Left kidney (tissue), 8 donors: ENCODE measurements at places on chromosomes 6 and 20. TPM values are rescaled to one million over a fixed set of nuclear protein-coding genes. Genes with fewer than 3 reads are reported as not detected.

DNA sequence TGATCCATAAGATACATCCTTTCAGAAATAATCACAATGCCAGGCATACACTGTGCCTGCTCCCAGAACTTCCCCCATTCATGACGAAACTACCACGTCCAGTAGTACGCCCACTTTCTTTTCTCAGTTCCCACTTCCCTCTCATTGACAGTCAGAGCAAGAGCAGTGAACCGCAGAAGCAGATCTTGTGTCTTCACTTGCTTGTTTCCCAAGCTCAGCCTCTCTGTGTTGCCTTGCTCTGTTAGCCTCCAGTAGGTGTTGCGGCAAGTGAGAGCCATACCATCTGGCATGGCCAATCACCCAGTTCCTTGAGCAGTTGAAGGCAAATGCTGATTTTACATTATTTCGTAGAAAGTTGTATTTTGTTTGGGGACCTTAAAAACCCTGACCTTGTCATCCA is 11.7 kb downstream of the UST start:
- DNase-seq, result no peak

GRCh38 chr6:100595456-100595855 is 130.7 kb upstream of the SIM1 start:
- no peak for DNase-seq

Gene CYP24A1
- 2.9 TPM for polyA plus RNA-seq

- no peak for DNase-seq
These were observed 156.0 kb downstream of the RFPL4B start for GRCh38 chr6:112503091-112503596.

Gene CENPB
- polyA plus RNA-seq, result 32.6 TPM

- no peak for DNase-seq
These were observed 504 bp downstream of the SNTA1 start for GRCh38 chr20:33443006-33443511.

DNA sequence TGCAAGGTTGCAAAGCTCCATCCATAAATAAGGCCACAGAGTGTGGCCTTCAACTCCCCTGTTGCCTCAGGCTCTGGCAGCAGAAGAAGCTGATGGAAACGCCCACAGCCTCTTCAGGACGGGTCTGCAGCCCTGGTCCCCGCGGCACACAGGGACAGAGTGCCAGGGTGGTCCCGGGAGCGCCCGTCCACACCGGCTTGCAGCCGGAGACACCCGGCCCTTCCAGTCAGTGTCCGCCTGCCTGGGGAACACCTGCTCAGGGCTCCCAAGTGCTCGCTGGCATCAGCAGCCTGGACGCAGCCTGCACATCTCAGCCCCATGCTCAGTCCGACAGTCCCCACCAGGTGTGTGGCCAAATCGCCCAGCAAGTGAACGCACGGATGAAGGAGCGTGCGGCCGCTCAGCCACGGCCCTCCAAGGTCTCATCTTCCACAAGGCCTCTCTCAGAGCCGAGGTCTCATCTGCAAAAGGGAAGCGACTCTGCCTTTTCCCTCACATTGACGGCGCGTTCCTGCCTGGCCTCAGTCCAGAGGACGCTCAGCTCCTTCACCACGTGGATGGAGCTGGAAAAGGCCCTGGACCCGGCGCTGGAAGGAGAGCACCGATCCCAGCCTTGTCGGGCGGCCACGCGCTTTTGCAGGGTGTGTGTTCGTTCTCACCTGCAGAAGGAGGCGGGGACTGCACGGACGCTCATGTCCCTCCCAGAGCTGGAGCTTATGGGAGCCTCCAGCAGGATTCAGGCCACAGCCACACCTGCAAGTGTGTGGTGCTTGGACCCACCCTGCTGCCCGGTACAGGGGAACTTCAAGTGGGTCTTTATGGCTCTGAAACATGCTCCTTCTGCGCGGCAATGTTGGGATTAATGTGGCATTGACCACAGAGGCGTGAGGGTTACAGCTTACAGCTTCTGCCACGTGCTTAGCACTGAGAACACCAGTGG is 180.4 kb downstream of the DLL1 start:
- DNase-seq, result no peak

GRCh38 chr20:61560361-61560853 is 308.3 kb downstream of the CDH4 start:
- DNase-seq, result no peak

DNA sequence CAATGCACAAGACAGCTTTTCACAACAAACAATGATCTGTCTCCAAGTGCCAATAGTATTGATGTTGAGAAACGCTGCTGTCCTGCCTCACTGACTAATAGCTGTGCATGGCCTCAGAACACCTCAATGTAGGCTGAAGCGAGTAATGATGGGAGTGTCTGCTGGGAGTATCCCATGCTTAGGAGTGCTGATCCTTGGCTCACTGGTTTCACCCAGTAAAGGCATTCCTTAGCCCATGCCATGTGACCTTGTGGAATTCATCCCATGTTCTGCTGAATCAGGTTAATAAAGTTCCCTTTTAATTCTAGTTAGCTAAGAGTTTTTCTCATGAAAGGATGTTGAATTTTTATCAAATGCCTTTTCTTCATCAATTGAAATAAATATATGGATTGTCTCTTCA is 3.8 kb upstream of the WFDC12 start:
- DNase-seq, result peak; percentile 6

- no peak for DNase-seq
These were observed 150.7 kb downstream of the DOK5 start for GRCh38 chr20:54626126-54626525.

DNA sequence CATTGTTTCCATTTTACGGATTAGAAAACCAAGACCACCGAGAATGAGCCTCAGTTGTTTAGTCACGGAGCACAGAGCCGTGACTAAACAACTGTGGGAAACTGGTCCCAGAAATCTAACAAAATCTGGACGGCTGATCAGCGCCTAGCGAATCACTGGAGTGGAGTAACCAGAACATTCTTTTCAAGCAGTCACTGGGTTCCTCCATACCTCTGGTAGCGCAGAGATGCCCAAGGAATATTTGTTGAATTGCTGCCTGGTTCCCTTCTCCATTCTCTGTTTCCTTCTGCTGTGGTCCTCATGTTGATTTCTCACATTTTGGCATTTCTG is 62.0 kb downstream of the GPX5 start:
- DNase-seq, result no peak

DNA sequence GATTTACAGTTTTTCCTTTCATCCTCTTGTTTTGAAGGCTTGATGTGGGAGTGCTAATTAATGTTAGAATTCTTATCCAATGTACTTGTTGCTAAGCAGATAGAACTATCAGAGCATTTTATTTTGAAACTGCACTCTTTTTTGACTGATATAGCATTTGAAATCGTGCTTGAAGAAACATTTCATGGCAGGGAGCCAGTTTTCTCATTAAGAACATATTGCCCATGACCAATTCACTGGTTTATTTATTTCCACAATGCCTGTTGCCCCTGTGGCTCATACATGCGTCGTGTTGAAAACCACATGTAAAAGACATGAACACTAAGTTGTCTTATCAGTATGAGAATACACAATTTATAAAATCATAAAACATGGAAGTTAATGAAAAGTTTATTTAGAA is 479.7 kb upstream of the FLRT3 start:
- peak; percentile 3 for DNase-seq

DNA sequence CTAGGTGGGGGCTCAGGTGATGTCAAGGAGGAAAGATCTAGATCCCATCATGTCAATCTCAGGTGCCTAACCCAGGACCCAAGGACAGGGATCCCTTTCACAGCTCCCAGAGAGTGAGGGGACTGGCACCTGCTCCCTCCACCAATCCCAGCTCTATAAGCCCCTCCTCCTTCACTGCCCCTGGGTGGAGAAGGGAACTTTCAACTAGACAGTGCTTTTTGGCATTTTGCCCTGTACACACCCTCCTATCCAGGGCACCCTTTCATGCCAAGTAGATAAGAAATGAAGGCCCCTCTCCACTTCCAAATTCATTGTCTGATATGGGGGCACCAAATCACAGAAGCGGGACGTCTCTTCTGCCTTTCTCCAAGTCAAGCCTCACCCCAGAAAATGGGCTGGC is 61.6 kb downstream of the MDGA1 start:
- no peak for DNase-seq

DNA sequence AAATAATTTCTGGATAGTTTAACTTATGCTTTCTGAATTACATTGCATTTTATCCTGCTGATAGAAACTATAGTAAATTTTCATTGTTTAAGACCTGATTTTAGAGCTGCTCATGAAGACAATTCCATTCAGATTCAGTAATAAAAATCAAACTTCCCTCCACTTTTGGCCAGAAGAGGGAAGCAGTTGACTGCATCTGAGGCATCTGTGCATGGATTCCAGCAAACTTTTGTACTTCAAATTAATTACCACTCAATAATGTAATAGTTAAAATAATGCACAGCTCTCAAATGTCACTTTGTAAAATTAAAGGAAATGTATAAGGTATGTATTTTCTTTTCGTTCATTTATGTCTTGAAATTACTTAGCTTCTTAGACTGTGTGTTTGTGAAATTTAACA is 64.2 kb upstream of the SLC35B3 start:
- DNase-seq, result peak; percentile 20

- DNase-seq, result no peak
These were observed 86.0 kb upstream of the SLC2A12 start for GRCh38 chr6:134138226-134138975.

DNA sequence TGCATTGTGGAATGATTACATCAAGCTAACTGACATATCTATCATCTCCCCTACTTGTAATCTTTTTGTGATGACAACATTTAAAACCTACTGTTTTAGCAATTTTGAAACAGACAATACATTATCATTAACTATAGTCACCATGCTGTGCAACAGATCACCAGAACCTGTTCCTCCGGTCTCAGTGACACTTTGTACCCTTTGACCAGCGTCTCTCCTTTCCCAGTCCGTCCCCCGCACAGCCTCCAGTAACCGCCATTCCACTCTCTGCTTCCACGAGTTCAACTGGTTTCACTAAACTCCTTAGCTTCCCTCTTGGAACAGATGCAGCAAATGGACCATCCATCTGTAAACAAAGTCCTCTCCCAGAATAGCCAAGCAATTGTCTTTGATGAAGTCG is 21.8 kb downstream of the LRP11 start:
- DNase-seq, result no peak

Gene HLA-DOA
- polyA plus RNA-seq, result 5.9 TPM

DNA sequence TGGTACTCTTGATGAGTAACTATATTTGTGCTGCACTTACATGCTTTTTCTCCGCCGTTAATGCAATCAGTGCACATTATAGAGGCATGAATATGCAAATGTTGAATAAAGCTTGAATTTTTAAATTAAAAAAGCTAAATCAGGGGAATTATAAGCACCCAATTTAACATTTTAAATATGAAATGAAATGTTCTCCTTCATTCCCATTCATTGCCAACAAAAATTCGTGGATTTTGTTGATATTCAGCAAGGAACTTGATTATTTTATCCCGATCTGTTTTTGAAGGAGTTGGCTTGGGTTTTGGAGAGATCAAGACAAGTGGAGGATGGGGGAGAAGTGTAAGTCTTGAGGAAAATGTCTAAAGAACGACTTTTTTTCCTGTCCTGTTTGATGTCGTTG is 318.7 kb upstream of the SOX4 start:
- no peak for DNase-seq

Gene ARHGAP18
- polyA plus RNA-seq, result 38.5 TPM

Gene MOG
- polyA plus RNA-seq, result not detected

DNA sequence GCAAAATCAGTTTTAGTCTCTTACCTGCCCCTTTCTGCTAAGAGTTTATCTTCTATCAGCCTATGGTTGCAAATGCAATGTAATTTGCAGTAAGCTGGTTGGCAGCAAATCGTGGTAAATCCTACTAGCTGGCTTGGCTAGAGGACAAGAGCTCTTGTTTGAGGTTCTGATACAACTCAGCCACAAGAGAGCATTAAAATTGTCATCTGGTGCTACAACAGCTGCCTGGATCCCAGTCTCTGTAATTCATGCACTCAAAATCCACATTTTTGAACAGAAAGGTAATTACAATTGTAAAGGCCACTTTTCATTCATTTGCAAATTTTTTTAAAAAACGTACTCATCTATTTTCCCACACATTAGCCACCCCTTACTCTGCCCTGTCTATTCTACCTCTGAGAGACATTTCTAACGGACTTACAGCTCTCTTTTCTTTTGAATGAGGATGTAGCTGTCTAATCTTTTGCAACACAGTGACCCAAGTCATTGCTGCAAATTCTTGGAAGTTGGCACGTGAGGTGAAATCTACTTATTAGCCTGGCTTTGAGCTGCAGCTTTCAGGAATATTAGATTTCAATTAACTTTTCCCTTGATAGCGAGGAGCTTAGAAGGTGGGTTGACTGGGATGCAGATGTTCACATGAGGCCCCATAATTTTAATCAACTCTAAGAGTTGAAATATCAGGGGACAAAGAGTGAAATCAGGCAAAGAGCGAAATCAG is 54.0 kb upstream of the FAM184A start:
- no peak for DNase-seq

- DNase-seq, result peak; percentile 95
These were observed at the start of gene PBX2 for GRCh38 chr6:32190054-32190851. TSS of gene PBX2 (minus strand) at chr6:32190202. CDS start at chr6:32189915, 287 bp downstream.

GRCh38 chr6:141618180-141618581 is 514.5 kb upstream of the GJE1 start:
- DNase-seq, result no peak

Gene DYNLRB1
- polyA plus RNA-seq, result 191 TPM
